ENCODE measurements at places on chromosomes 12 and 14.

GRCh38 chr14:51305751-51306150, 65.7 kb downstream of the TMX1 start:
- no peak for DNase-seq

GRCh38 chr14:61128382-61129167, 147.5 kb downstream of the SLC38A6 start:
- DNase-seq = no peak

DNA sequence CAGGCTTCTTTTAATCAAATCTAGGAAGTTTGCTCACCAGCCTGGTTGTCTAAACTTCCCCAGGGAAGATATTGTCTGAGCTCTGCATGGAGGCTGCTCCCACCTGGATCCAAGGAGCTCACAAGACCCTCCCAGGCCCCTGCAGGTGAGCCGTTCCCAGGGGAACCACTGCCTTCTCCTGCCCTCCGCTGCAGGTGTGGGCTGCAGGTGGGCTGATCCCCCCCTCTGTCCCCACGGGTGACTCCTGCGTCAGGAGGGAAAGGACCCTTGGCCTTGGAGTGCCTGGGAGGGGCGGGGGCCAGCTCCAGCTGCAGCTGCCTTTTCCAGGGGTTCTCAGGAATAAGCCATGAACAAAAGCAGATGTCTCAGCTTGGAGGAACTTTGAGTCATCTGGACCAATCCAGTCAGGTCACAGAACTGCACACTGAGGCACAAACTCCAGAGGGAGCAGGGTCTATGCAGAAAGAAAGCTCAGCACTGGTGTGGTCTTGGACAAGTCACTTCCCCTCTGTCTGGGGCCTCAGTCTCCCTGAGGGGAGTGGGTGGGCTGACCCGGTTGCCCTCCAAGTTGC, 246.6 kb upstream of the RTL1 start:
- no peak for DNase-seq

DNA sequence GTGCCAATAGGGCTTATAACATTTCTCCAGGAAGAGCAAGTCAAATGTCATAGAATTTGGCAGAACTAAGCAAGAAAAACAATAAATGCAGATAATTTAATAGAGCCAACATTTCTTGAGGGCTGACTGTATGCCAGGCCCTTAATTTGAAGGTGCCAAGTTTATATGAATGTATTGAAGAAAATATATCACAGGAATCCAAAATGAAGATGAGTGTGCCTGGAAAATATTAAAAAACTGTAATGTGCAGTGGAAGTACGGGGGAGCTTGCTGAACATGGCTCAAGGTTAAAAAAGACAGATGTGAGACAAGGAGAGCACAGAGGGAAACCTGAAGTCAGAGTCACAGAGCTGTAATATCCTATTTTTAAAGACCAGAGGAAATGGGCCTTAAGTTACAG, 16.4 kb downstream of the NR1H4 start:
- DNase-seq = no peak

DNA sequence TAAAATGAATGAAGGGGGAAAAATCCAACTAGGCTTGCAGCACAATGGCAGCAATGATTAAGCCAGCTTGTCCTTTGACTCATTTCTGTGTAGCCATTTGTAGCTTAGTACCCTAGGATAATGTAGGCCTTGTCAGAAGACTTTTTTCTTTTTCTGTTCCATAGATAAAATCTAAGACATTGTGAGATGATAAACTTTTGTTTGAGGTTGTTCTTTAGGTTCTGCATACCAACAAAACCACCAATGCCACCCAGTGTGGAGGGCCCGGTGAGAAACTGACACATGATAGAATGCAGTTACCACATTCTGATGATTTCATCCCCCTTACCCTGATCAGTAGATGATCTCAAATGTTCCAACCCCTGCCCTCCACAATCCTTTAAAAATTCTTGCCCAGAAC, 6.6 kb upstream of the KLRD1 start:
- DNase-seq = no peak

DNA sequence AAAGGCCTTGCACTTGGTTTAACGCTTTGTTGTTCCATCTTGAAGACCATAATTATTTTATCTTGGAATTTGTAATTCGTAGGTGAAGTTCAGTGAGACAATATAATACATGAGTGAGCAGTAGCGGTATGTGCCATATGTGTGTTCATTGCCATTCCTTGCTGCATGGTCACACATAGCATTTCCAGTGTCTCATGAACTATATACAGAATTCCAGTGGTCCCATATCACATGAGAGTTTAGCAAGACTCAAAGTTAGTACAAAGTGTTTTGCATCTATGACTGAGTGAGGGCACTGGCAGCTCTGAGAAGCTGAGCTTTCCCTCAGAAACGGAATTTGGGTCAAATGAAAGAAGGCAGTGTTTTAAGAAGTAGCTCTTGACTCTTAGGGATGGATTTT, 359.8 kb downstream of the FOXG1 start:
- DNase-seq = no peak

DNA sequence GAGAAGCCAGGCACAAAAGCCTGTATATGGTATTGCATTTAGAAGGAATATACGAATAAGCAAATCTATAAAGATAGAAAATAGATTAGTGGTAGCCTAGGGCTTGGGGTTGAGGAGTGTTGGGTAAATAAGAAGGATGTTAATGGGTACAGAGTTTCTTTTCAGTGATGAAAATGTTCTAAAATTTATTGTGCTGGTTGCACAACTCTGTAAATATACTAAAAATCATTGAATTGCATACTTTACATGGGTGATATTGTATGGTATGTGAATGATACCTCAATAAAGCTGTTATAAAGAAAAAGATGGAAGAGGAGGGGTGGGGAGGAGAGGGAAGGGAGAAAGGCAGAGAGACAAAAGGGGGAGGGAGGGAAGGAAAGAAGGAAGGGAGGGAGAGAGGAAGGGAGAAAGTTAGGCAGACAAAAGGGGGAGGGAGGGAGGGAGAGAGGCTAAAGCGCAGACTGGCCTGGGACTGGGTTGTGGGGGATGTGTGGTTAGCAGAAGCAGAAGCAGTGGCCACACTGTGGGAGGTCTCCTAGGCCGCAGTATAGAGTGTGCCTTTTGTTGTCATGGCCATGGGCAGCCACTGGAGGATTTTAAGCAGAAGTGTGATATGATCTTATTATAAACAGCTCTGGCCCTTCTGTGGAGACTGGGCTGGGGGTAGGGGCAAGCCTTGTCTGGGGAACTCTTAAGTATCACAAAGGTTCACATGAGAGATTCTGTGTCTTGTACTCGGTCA, 73.6 kb upstream of the ELK3 start:
- DNase-seq = no peak

DNA sequence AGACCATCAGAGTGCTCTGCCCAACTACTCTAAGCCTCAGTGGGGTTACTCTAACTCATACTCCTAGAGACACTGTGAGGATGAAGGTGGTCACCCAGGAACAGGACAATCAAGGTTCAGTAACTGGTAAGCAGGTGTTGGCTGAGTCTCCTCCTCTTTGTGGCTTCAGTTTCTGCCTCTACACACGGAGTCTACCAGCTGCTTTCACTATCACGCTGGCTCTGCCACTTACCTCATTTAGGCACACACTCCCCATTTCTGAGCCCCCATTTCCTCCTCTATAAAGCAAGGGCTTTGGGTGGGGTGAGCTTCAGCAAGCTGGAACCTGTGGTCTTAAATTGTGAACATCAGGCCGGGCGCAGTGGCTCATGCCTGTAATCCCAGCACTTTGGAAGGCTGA, 7.3 kb upstream of the TCHP start:
- no peak for DNase-seq

DNA sequence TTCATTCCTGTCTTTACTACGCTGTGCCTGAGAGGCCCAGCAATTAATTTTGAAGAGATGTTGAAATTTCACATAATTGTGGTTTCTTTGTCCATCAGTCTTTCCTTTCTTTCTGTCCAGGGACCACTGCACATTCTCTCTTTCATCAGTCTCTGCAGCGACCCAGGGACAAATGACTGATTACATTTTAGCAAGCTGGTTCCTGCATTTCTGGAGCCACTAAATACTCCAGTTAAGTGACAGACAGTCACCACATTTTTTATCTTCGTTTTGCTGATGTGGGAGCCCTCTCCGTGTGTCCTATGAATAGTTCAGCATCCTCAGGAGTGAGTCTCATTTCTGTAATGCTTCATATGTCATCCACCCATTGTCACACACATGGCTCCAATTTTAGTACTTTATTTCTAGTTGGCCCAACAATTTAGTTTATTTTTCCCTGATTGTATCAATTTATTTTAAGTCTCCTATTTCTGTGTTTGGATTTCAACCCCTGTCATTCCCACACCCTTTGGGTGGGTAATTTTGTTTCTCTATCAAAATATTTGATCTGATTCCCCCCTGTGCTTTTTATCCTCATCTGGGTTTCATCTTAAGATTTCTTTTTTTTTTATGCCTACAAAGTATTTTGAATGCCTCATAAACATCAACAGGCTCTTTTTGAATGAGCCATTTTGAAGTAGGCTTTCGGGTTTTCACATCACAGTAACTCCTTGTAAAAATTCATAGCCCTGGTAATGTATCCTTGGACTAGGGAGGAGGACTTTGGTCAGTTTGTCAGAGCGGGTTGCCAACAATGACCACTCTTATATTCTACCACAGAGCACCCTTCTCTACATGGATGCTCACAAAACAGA, 1196.5 kb downstream of the GALC start:
- no peak for DNase-seq

DNA sequence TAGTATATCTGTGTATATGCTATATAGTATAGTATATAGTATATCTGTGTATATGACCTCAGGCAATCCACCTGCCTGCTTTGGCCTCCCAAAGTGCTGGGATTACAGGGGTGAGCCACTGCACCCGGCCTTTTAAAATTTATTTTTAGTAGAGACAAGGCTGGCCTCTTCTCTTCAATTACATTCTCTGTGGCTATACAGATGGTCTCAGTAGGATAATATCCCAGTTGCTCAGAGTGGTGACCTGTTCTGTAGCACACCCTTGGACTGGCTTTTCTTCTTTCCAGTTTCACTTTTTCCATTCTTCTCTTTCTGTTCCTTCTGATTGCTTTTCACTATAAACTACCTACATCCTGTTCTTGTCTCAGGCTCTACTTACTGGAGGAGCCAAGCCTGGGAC, 3.1 kb upstream of the NFATC4 start:
- no peak for DNase-seq

- no peak for DNase-seq
These were observed 1.6 kb upstream of the C1R start for GRCh38 chr12:7093892-7094291.

DNA sequence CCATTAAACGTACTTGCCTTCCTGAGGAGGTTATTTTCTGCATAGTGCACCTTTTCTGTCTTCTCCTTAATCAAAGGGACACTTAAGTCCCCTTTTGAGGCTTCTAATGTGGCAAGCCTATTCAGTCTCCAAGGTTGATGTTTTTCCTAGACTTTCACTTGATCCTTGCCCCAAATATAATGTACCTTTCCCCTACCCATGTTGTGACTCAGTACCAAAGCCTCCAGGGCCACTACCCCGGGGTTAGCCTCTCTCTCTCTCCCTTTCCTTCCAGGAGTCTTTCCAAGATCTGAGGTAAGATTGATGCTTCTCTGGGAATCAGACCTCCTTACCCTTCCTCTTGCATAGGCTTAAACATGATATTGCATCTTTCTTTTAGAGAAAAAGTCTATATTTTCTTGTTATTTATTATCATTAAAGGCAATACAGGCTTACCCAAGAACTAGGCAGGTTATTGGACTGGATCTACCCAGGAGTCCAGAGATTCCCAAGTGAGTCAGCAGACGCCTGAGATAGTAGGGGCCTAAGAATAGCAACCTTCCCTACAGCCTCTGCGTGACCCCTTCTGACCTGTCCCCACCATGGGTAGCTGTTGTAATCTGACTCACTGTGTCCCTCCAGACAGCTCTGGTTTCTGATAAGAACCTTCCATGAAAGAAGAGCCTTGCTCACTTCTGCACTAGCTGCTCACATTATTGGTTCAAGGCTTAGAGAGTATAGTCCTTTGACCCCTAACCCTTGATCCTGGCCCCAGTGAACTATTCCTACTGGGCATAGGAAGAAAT, 172.9 kb downstream of the ZFP36L1 start:
- DNase-seq = peak; percentile 91

GRCh38 chr14:32706721-32707519, 231.8 kb upstream of the NPAS3 start:
- DNase-seq = no peak

GRCh38 chr14:92613008-92613658, 99.6 kb downstream of the RIN3 start:
- peak; percentile 62 for DNase-seq

GRCh38 chr12:108495823-108496579, 19.1 kb upstream of the FICD start:
- no peak for DNase-seq

DNA sequence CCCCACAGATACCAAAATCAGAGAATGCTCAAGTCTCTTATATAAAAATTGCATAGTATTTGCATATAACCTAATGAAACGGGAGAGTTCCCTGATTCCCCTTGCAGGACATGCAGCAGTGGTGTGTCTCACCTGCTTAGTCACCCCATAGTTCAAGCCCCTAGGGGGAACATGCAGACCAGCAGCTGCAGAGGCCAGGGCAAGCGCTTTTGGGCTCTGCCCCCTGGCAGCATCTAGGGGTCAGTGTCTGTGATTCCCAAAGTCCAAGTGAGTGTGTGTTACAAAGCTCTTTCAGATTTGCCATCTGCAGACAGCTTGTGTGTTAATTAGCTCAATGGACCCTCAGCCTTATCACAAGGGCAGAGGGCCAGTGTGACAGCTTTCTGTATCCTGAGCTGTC, 110.1 kb downstream of the DNAI7 start:
- DNase-seq = peak; percentile 18

- DNase-seq = no peak
These were observed 114.6 kb upstream of the SINHCAF start for GRCh38 chr12:31440586-31440985.

DNA sequence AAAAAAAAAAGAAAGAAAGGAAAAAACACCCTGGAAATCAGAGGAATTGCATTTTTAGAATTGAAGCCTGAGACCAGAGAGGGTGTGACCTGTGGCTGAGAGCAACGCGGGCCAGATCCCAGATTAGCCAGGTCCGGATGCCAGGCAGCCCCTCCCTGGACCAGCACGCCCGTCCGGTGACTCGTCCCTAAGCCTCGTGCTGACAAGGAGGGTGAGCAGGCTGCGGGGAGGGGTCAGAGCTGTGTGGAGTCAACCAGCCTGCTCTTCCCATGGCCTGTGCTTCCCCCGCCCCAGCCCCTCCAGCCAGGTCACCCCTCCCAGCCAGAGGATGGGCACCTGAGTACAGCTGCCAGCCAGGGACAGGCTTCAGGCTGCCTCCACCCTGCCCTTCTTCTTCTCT, 4.2 kb upstream of the KLC1 start:
- peak; percentile 61 for DNase-seq

GRCh38 chr12:115687094-115687493, 590.4 kb downstream of the MED13L start:
- no peak for DNase-seq

GRCh38 chr12:14283489-14284144, 81.9 kb upstream of the ATF7IP start:
- no peak for DNase-seq
